Glutamatergic neuron (in vitro differentiated cells): ENCODE measurements at places on chromosomes 4 and X.
A peak's percentile ranks its signal among the peaks of the same experiment; 100 is the strongest.

- DNase-seq: no peak
- no peaks in the 10 kb centered on the region for H3K4me1 ChIP-seq
- no peak overlapping the region for H3K4me3 ChIP-seq
- H3K27ac ChIP-seq: no peak overlapping the region
- H3K36me3 ChIP-seq: no peaks in the 10 kb centered on the region
- peaks cover 4% of the 10 kb centered on the region for H3K27me3 ChIP-seq
Observed at GRCh38 chrX:1686642-1687041, 71.8 kb downstream of the ASMT start.

DNA sequence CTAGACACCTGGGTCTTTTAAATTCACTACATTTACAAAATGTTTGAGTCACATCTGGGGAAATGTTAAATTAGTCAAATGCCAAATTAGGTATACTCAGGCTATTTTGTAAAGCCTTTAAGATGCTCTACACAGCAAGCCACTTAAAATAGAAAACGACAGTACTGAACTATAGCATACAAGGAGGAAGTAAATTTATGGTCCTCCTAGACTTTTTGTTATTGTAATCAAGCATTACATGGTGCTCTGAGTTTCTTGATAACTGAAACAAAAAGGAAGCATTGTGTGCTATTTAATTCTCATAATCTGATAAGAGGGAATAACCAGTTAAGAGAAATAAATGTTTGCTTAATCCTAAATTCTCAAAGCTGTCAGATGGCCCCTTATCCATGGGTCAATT, 46.2 kb downstream of the SLC9A7 start:
- no peaks in the 10 kb centered on the region for H3K27me3 ChIP-seq
- no peak for DNase-seq
- no peaks in the 10 kb centered on the region for H3K36me3 ChIP-seq

DNA sequence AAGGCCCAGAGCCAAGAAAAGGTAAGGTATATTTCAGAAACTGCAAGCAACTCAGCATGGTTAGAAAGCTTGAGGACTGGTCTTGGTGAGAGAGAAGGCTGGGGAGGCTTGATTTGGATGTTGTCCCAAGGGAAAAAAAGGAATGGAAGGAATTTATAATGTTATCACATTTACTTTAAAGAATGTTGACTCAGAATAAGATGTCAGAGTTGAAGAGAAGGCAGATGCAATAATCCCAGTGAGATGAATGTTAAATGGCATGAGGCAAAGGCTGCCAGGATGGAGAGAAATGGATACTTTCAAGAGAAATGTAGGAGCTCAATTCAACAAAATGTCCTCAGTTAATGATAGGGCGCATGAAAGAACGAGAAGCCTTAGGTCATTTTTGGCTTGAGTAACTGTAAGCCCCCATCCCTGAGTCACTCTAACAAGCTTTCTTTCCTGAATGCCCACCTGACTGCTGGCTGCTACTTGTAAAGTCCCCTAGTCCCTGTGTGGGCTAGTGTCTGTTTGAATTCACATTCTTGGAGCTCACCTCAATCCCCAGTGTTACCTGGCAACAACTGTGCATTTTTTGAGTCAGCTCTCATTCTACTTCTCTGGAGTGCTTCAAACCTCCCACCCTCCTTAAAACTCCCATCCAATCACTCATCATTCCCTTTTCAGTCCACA, 103.0 kb upstream of the TAPT1 start:
- H3K4me1 ChIP-seq: no peaks in the 10 kb centered on the region
- H3K27ac ChIP-seq: no peak overlapping the region
- no peaks in the 10 kb centered on the region for H3K36me3 ChIP-seq
- H3K4me3 ChIP-seq: no peak overlapping the region
- no peak for DNase-seq

- peak overlapping the region; percentile 32 for H3K4me3 ChIP-seq
- peaks cover 21% of the 10 kb centered on the region for H3K4me1 ChIP-seq
- peaks cover 13% of the 10 kb centered on the region for H3K27me3 ChIP-seq
- H3K36me3 ChIP-seq: peaks cover 10% of the 10 kb centered on the region
- no peak for DNase-seq
Observed at GRCh38 chr4:884259-884658, 47.9 kb downstream of the GAK start.

GRCh38 chr4:18209448-18209847, 187.9 kb upstream of the LCORL start:
- no peak overlapping the region for H3K4me3 ChIP-seq
- no peak for DNase-seq
- H3K4me1 ChIP-seq: no peaks in the 10 kb centered on the region
- no peaks in the 10 kb centered on the region for H3K36me3 ChIP-seq

- H3K36me3 ChIP-seq: no peaks in the 10 kb centered on the region
- DNase-seq: no peak
- H3K27me3 ChIP-seq: no peaks in the 10 kb centered on the region
- no peaks in the 10 kb centered on the region for H3K4me1 ChIP-seq
- H3K4me3 ChIP-seq: no peak overlapping the region
Observed at GRCh38 chr4:165312506-165312905, 15.0 kb upstream of the MSMO1 start.

DNA sequence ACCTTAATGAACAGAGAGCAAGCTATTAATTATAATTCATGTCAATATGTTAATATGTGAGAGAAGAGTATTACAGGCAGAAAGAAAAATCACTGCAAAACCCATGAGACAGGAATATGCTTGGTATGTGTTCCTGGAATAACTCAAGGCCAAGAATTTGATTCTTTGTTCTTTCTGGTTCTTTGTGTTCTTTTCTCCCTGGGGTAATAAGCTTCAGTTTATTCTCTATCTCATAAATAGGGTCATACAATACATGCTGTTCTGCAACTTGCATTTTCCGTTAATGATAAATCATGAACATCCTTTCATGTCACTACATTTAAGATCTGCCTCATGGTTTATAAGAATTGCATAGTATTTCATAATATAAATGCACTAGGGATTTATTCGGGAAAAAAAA, 16.8 kb upstream of the THOC2 start:
- no peak overlapping the region for H3K4me3 ChIP-seq
- no peaks in the 10 kb centered on the region for H3K27me3 ChIP-seq
- no peaks in the 10 kb centered on the region for H3K36me3 ChIP-seq
- H3K4me1 ChIP-seq: no peaks in the 10 kb centered on the region

GRCh38 chr4:186693159-186693815, 30.4 kb downstream of the FAT1 start:
- DNase-seq: no peak
- H3K36me3 ChIP-seq: no peaks in the 10 kb centered on the region
- peaks cover 2% of the 10 kb centered on the region for H3K27me3 ChIP-seq
- no peaks in the 10 kb centered on the region for H3K4me1 ChIP-seq

DNA sequence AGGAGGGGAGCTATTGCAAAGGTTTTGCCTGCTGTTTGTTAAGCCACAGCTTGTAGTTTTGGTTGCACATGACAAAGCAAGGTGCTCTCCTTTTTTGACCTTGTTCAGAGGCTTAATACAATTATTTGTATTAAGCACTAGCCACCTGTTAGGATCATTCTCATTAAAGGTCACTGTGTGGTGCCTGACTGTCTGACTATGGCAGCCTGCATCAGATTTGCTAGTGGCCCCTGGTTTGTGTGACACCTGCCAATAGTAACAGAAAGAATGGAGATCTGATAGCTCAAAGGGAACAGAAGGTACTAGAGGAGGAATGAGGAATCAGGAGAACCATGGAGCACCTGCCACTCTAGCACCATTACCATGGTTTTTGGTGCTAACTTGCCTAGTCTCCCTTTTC, 102.5 kb downstream of the POLA1 start:
- H3K4me3 ChIP-seq: no peak overlapping the region
- no peaks in the 10 kb centered on the region for H3K36me3 ChIP-seq
- no peaks in the 10 kb centered on the region for H3K27me3 ChIP-seq
- no peak overlapping the region for H3K27ac ChIP-seq
- H3K4me1 ChIP-seq: peaks cover 3% of the 10 kb centered on the region

DNA sequence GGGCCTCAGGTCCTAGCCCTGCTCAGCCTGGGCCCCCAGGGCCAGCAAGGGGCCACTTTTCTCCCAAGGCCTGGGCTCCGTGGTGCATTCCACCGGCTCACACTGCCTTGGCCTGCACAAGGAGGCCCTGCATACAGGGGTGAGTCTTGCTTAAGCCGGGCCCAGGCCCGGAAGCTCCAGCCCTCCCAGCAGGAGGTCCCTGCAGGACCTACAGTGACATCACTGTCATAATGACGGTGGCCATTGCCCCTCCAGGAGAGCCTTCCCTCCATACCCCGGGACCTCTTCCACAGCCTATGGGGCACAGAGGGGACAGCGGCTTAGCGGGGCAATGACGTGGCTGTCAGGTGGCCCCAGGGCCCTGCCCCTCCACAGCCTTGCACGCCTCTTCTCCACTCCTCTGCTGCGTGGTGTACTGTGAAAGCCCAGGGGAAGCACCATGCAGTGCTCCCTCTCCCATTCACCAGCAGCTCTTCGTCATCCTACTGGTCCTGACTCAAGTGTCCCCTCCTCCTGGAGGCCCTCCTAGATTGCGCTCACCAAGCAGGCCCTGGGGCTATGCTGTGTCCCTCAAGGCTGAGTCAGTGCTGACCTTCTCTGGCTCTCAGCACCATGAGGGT, 32.3 kb upstream of the AFAP1 start:
- peaks cover 34% of the 10 kb centered on the region for H3K4me1 ChIP-seq
- no peak overlapping the region for H3K27ac ChIP-seq
- H3K4me3 ChIP-seq: no peak overlapping the region
- H3K27me3 ChIP-seq: peaks cover 12% of the 10 kb centered on the region
- H3K36me3 ChIP-seq: peaks cover 4% of the 10 kb centered on the region

DNA sequence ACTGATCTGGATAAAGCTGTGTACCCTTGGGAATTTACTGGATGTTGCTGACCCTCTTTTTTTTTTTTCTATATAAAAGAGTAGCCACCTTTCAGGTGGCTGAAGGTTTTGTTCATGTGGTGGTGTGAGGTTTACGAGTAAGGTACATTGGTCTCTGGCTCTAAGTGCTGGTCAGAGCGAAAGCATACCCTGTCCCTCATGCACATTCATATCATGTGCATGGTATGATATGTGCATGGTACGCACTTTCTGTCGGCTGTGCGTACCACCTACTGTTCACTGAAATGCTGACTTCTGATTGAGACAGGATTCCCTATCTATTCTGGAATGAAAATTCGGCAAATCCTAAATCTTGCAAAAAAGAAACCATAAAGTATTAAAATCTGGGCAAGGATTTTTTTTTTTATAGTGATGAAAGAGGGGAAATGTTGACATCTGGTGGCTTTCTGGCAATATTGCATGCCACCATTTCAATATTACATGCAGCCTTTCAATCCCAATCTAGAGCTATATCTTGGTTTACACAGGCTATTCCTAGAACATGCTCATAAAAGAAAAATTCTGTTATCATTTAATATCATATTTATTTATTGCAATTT, 32.8 kb downstream of the FAM149A start:
- H3K27me3 ChIP-seq: peaks cover 2% of the 10 kb centered on the region
- no peaks in the 10 kb centered on the region for H3K4me1 ChIP-seq
- H3K36me3 ChIP-seq: no peaks in the 10 kb centered on the region
- no peak overlapping the region for H3K27ac ChIP-seq
- H3K4me3 ChIP-seq: no peak overlapping the region

GRCh38 chrX:153769158-153769864, 5.3 kb downstream of the PLXNB3 start:
- H3K4me1 ChIP-seq: no peaks in the 10 kb centered on the region
- no peak overlapping the region for H3K4me3 ChIP-seq
- H3K36me3 ChIP-seq: no peaks in the 10 kb centered on the region
- no peak overlapping the region for H3K27ac ChIP-seq
- H3K27me3 ChIP-seq: no peaks in the 10 kb centered on the region
- peak; percentile 6 for DNase-seq

DNA sequence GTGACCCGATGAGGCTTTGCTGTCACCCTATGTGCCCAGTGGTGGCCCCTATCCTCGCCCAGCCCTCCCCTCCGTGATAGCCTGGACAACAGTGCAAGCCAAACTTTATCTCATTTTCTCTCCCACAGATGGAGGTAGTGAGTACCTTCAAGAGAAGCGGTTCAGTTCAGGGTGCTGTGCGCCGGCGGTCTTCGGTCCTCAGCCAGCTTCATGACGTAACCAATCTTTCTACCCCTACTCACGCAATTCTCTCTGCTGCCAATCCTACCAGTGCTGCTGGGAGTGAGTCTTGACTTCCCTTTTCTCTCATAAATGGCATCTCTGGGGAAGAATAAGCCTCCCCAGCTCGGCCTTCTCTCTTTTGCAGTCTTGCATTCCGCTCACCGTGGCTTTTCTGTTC, 29.5 kb downstream of the CCNQ start:
- no peak for DNase-seq
- peaks cover 5% of the 10 kb centered on the region for H3K36me3 ChIP-seq
- H3K27me3 ChIP-seq: no peaks in the 10 kb centered on the region
- no peak overlapping the region for H3K27ac ChIP-seq
- H3K4me3 ChIP-seq: no peak overlapping the region

- no peak for DNase-seq
- no peak overlapping the region for H3K4me3 ChIP-seq
- peaks cover 7% of the 10 kb centered on the region for H3K4me1 ChIP-seq
- H3K27ac ChIP-seq: no peak overlapping the region
- no peaks in the 10 kb centered on the region for H3K36me3 ChIP-seq
- H3K27me3 ChIP-seq: no peaks in the 10 kb centered on the region
Observed at GRCh38 chr4:94408549-94409374, 43.0 kb upstream of the PDLIM5 start.

- no peak overlapping the region for H3K4me3 ChIP-seq
- H3K4me1 ChIP-seq: no peaks in the 10 kb centered on the region
- DNase-seq: no peak
- H3K27ac ChIP-seq: no peak overlapping the region
- no peaks in the 10 kb centered on the region for H3K27me3 ChIP-seq
Observed at GRCh38 chrX:104953251-104953650, 267.2 kb downstream of the TEX13A start.

- peaks cover 5% of the 10 kb centered on the region for H3K4me1 ChIP-seq
- no peak overlapping the region for H3K27ac ChIP-seq
- H3K4me3 ChIP-seq: no peak overlapping the region
- DNase-seq: no peak
Observed at GRCh38 chrX:19532709-19533108, 17.4 kb upstream of the MAP3K15 start.

GRCh38 chr4:86600007-86600653, 6.0 kb downstream of the PTPN13 start:
- no peaks in the 10 kb centered on the region for H3K36me3 ChIP-seq
- no peak overlapping the region for H3K4me3 ChIP-seq
- H3K4me1 ChIP-seq: peaks cover 11% of the 10 kb centered on the region
- H3K27me3 ChIP-seq: no peaks in the 10 kb centered on the region

GRCh38 chr4:184064877-184065276, 152.8 kb downstream of the ENPP6 start:
- no peak overlapping the region for H3K27ac ChIP-seq
- H3K4me3 ChIP-seq: no peak overlapping the region
- H3K4me1 ChIP-seq: no peaks in the 10 kb centered on the region
- peaks cover under 1% of the 10 kb centered on the region for H3K27me3 ChIP-seq
- no peaks in the 10 kb centered on the region for H3K36me3 ChIP-seq

GRCh38 chrX:42975906-42976305, 197.9 kb upstream of the PPP1R2C start:
- H3K36me3 ChIP-seq: peaks cover 5% of the 10 kb centered on the region
- no peaks in the 10 kb centered on the region for H3K27me3 ChIP-seq
- H3K27ac ChIP-seq: no peak overlapping the region
- H3K4me3 ChIP-seq: no peak overlapping the region

GRCh38 chr4:139300431-139301112, 733 bp upstream of the NAA15 start:
- H3K27me3 ChIP-seq: peaks cover 6% of the 10 kb centered on the region
- no peak for DNase-seq
- peaks cover 5% of the 10 kb centered on the region for H3K36me3 ChIP-seq
- peaks cover 10% of the 10 kb centered on the region for H3K4me1 ChIP-seq
